Stimulated activated CD8-positive, alpha-beta memory T cell treated with anti-CD3 and anti-CD28 coated beads, Interleukin-2, amount 100 ng/mL, for 1 hour (primary cell): ENCODE measurements at places on chromosomes 3 and 15.

- DNase-seq, result no peak
Measured at GRCh38 chr3:52395503-52395865, 49.4 kb downstream of the SEMA3G start.

- DNase-seq, result no peak
Measured at GRCh38 chr3:121998030-121998580, 23.9 kb downstream of the ILDR1 start.

DNA sequence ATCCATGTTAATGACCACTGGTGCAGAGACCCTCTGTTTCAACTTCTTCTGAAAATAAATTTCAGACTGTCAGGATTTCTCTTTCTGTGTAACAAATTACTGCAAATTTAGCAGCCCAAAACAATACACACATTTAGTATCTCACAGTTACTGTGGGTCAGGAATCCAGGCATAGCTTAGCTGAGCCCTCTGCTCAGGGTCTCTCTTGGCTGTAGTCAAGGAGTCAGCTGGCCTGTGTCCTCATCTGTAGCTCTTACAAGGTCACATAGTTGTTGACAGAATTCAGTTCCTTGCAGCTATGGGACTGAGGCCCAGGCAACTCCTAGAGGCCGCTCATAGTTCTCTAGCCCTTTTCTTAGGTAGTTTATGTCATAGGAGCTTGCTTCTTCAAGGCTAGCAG, 51.9 kb downstream of the NKIRAS1 start:
- DNase-seq, result no peak

- DNase-seq, result no peak
Measured at GRCh38 chr3:10189557-10190354, 25.0 kb downstream of the IRAK2 start.

GRCh38 chr3:47476644-47477199, 981 bp upstream of the SCAP start:
- no peak for DNase-seq

GRCh38 chr15:67564968-67565345, 22.5 kb downstream of the MAP2K5 start:
- DNase-seq, result no peak

DNA sequence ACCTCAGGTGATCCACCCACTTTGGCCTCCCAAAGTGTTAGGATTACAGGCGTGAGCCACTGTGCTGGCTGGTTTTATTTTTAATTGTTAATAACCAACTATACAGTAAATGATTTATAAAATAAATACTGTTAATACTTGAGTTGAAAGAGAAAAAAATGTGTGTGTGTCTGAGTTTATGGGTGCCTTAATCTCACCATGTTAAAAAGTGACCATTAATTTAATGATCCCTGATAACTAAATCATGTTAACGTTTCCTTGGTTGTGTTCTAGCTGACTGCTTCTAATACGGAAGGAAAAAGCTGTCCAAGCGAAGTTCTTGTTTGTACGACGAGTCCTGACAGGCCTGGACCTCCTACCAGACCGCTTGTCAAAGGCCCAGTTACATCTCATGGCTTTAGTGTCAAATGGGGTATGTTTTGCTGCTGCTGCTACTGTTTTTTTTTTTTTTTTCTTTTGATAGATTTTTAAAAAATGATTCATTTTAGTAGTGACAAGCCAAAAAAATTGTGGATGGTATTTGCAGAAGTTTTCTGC, 113.5 kb downstream of the GHSR start:
- no peak for DNase-seq

GRCh38 chr3:194306109-194306686, 44.9 kb downstream of the CPN2 start:
- DNase-seq, result no peak

- DNase-seq, result no peak
Measured at GRCh38 chr15:68305420-68305871, 27.9 kb downstream of the FEM1B start.

DNA sequence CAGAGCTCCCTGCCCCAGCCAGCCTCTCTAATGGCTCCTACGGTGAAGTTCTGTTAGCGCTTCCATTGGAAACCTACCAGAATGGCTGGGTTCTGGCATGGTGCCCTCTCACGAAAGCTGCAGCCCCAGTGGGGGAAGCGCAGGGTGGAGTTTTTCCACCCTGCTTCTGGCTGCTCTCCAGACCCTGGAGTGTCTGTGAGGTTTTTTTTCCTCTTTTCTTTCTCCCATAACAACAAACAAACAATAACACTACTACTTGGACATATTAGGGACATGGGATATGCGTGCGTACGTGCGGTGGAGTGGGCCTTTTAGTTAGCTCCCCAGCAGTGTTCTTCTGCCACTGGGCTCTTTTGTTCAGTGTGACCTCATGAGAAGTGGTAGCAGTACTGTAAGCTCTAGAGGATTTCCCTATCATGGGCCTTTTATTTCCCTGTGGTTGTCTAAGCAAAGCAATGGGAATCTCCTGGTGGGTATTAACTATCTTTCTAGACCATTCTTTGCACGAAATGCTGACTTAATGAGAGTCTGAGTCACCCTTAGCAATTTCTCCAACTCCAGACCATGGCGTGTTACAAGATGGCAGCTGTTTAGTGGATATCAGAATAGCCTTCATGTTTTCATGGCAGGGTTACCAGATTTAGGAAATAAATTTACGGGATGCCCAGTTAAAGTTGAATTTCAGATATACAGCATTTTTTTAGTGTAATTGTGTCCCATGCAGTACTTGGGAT, 161.9 kb downstream of the FNDC3B start:
- DNase-seq, result no peak

DNA sequence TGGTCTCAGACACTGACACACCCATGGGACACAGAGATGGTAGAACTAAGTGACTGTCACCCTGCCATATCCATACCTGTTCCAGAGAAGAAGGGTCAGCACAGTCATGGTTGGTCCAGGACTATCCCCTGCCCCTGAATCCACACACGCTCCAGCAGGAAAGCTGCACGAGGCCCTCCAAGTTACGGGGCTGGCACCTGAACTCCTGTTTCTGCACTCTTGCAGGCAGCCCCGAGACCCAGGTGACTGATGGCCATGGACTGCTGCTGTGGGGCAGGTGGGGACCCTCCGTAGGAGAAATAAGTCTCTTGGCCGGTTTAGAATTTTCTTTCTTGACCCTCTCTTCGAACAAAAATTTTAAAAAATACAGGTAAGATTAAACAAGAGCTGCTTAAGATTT, 30.6 kb downstream of the CHDH start:
- no peak for DNase-seq

DNA sequence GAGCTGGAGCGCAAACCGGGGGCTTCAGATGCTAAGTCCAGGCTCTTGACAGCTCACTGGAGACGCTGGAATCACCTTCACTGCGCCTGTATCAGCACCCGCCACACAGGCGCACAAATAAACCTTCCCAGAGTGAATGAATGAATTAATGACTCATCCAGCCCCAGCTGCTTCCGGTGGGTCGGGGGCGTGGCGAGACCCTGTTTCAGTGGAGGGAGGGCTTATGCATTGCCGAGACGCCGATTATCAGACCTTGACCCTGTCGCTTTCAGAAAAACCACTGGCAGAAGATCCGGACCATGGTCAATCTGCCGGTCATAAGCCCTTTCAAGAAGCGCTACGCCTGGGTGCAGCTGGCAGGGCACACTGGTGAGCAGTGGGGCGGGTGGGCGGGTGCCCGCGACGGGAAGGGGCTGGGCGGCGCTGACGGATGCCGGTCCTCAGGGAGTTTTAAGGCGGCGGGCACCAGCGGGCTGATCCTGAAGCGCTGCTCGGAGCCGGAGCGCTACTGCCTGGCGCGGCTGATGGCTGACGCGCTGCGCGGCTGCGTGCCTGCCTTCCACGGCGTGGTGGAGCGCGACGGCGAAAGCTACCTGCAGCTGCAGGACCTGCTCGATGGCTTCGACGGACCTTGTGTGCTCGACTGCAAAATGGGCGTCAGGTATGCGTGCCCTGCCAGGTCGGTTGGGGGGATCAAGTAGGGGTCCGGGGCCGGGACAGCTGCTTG, 7.7 kb downstream of the ITPKA start:
- DNase-seq, result no peak

- no peak for DNase-seq
Measured at GRCh38 chr15:58361273-58361759, 70.5 kb upstream of the LIPC start.

DNA sequence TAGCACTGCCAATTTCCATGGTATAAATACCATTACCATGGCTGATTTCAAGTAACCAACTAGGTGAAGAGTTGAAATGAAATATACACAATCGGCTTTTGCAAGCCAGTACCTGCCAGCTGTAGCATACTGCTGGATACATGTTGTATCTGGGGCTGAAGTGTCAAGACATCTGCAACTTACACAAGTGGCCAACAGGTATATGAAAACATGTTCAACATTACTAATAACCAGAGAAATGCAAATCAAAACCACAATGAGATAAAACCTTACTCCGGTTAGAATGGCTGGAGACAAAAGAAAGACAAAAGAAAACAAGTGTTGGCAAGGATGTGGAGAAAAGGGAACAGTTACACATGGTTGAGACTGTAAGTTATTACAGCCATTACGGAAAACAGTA, 11.6 kb downstream of the ATOSA start:
- DNase-seq, result no peak

- no peak for DNase-seq
Measured at GRCh38 chr3:56189536-56189935, 278.7 kb downstream of the ERC2 start.

DNA sequence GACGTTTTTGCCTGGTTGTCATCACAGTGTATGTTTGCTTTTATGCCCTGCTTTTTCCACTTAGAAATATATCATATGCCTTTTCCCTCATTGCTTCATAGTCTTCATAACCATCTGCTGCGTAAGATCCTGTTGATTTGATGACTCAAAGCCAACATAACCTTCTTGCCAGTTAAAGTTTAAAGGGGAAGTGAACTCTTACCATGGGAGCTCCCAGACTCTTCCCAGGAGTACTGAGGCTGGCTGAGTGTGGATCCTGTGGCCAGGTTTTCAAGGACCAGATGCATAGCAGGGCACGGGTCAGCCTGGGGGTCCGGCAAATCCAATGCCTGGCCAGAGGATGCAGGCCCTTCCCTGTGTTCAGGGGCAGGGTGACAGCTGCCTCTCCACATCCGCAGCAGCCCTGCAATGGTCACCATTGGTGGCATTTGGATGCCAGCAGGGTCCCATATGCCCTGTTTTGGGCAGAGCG, 42.0 kb upstream of the SACM1L start:
- DNase-seq, result no peak

DNA sequence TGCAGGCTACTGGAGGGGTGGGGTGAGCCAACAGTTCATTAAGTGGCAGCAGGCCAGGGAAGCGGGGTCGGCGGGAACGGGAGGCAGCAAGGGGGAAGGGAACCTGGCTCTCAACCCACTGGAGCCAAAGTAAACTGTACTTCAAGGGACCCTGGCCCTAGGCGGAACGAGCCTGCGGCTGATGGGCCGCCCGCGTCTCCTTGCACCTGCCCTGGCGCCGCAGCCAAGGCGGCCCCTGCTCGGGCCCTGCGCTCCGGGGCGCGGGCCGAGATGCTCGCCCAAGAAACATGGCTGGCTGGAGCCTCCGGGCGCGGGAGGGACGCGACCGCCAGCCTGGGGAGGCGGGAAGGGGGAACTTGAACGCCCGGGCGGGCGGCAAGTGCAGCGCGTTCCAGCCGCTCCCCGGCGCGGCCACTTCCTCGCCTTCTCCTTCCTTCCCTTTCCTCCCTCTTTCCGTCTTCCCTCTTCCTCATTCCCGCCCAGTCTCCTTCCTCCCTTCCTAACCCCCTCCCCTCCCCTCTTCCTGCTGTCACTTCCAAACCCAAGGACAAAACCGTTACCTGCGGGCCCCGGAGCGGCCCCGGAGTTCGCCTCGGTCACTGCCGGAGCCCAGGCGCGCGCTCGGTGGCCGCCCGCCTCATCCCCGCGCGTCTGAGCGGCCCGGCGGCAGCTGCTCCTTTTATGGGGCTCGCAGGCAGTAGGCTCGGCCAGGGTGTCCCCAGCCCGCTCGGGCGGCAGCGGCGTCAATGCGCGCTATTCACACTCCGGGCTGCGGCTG, 489.7 kb downstream of the MAGI1 start:
- DNase-seq, result no peak

DNA sequence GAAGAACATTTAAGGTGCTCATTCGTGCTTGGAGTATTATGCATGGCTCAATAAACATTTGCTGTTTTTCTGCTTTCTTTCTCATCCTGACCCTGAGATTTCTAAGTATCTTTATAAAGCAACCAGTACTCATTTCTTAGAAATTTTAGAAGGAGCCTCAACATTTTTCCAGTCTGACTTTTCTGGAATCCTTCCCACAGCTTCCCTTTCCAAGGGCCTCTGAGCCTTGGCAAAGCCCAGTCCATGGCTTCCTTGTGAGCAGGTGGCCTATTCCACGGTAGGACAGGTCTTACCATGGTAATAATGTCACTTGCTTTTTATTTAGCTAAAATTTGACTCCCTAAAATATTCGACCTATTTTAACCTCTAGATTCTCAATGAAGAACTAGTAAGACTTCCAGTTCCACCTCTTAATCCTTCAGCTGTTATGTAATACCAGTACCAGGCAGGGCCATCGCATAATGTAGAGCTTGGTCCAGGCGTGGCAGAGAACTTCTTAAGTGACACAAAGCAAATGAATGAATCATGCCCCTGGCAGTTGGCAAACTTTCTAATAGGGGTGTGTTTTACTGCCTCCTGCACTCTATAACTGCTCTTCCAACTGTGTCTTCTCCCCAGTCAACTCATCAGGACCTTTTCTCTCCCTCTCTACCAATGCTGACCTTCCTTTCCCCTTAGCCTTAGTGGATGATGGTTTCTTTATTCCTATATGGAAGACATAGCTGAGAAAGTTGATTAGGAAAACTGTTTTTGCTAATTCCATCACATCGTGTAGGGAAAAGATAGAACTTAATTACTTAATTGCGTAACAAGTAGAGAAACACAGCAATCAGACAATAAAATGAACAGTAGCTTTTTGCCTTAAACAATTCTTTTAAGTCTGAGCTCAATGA, 894 bp upstream of the TM4SF4 start:
- DNase-seq, result no peak

DNA sequence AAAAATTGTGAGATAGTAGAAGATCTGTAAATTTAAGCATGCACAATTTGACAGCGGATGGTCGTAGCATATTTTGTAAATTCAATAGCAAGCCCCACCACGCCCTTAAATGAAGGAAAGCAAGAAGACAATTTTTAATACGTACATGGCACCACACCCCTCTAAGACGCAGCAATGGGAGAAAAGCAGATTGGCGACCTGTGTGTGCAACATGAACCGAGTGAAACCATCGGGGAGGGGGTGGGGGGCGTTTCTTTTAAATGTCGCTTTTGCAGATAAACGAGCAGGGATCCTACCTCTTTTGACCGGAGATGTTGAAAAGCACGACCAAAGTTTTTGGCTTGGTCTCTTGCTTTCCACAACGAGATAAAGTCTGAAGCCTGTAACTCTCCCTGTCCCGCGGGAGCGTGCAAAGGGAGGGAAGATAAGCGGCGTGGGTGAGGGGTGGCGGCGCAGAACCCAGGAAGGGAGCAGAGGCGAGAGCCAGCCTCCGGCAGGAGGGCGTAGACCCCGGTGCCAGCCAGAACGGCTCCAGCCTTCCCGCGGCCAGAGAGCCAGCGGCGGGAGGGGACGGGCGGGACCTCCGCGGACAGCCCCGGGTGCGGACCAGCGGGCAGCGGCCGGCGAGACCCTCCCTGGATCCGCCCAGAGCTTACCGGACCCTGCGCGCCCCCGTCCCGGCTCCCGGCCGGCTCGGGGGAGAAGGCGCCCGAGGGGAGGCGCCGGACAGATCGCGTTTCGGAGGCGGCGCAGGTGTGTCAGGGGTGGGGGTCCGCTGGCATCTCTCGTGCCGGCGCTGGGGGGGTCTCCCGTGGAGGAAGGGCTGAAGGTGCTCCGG, at the start of gene CHL1:
CHL1 (plus strand) TSS at position 453 of the 838 bp plus-strand sequence. CDS start 123,014 bp downstream, outside the sequence.
- no peak for DNase-seq

GRCh38 chr3:149170672-149171071, 41.2 kb downstream of the HPS3 start:
- DNase-seq, result no peak
